ENCODE measurements at places on chromosomes 6 and 20. TPM values are rescaled to one million over a fixed set of nuclear protein-coding genes. Genes with fewer than 3 reads are reported as not detected.

GRCh38 chr6:125906158-125906998 lies 50.2 kb upstream of the HINT3 start:
- H3K36me3 ChIP-seq: no peaks in the 10 kb centered on the region
- no peaks in the 10 kb centered on the region for H3K27me3 ChIP-seq
- DNase-seq: peak; percentile 66
- H3K4me1 ChIP-seq: peaks cover 8% of the 10 kb centered on the region
- H3K27ac ChIP-seq: no peak overlapping the region
- H3K4me3 ChIP-seq: no peak overlapping the region

- H3K4me3 ChIP-seq: no peak overlapping the region
- no peaks in the 10 kb centered on the region for H3K27me3 ChIP-seq
- no peak for DNase-seq
- H3K4me1 ChIP-seq: peaks cover 6% of the 10 kb centered on the region
- no peaks in the 10 kb centered on the region for H3K36me3 ChIP-seq
- no peak overlapping the region for H3K27ac ChIP-seq
These were observed 30.9 kb upstream of the ERVFRD-1 start for GRCh38 chr6:11142296-11143027.

- H3K36me3 ChIP-seq: no peaks in the 10 kb centered on the region
- H3K4me3 ChIP-seq: no peak overlapping the region
- peaks cover 49% of the 10 kb centered on the region for H3K27me3 ChIP-seq
- no peak overlapping the region for H3K27ac ChIP-seq
- DNase-seq: no peak
These were observed 184.4 kb downstream of the GJA10 start for GRCh38 chr6:90078513-90079289.

DNA sequence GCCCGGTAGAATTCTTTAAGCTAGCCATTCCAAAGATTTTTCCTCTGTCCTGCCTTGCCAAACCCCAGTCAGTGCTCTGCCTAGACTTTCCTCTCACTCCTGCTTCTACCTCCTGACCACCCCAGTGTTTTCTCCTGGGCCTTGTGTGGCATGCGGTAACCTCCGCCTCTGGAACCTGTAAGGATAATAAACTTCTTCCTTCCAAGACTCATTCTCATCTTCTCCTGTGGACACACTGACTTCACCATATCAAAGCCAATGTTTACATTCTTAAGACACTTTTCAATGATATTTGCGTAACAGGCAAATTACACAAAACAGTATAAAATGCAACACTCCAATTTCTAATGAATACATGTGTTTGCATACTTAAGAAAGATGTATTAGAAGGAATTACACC lies 354.6 kb downstream of the RNF144B start:
- H3K36me3 ChIP-seq: no peaks in the 10 kb centered on the region
- peaks cover 3% of the 10 kb centered on the region for H3K4me1 ChIP-seq
- H3K27me3 ChIP-seq: no peaks in the 10 kb centered on the region
- peak overlapping the region; percentile 38 for H3K27ac ChIP-seq
- H3K4me3 ChIP-seq: no peak overlapping the region

- H3K4me3 ChIP-seq: no peak overlapping the region
- DNase-seq: no peak
- H3K27ac ChIP-seq: no peak overlapping the region
- no peaks in the 10 kb centered on the region for H3K27me3 ChIP-seq
- no peaks in the 10 kb centered on the region for H3K36me3 ChIP-seq
These were observed 92.8 kb upstream of the RNF217 start for GRCh38 chr6:124869416-124869815.

- no peak overlapping the region for H3K4me3 ChIP-seq
- no peaks in the 10 kb centered on the region for H3K4me1 ChIP-seq
These were observed 6.3 kb upstream of the FAM210B start for GRCh38 chr20:56352345-56353055.

DNA sequence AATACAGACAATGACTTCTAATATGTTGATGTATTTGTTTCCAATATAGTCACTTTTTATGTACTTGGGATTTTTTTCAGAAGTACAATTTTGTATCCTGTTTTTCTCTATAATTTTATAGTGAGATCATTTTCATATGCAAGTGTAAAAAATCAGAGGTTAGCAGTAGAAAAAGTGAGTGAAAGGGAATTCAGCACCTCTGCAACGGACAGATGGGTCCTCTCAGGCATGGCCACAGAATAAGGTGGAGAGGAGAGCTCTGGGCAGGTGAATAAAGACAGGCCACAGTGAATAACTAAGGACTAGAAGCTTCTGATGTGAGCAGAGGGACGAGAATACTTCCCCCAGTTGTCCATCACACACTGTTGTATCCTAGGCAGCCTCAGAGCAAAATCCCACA lies 210.1 kb upstream of the CNR1 start:
- no peaks in the 10 kb centered on the region for H3K27me3 ChIP-seq
- H3K4me1 ChIP-seq: peaks cover 4% of the 10 kb centered on the region
- H3K27ac ChIP-seq: no peak overlapping the region
- no peak for DNase-seq

Gene RIPOR3
- 19.1 TPM for total RNA-seq

Gene CCN5
- not detected for total RNA-seq

GRCh38 chr20:25987073-25987927 lies 290.6 kb upstream of the ZNF337 start:
- peak; percentile 54 for DNase-seq
- no peak overlapping the region for H3K27ac ChIP-seq
- H3K4me1 ChIP-seq: no peaks in the 10 kb centered on the region
- H3K27me3 ChIP-seq: no peaks in the 10 kb centered on the region
- H3K36me3 ChIP-seq: no peaks in the 10 kb centered on the region

Gene CAGE1
- 0.19 TPM for total RNA-seq

- no peak for DNase-seq
- no peaks in the 10 kb centered on the region for H3K27me3 ChIP-seq
- no peak overlapping the region for H3K4me3 ChIP-seq
- no peaks in the 10 kb centered on the region for H3K36me3 ChIP-seq
- no peak overlapping the region for H3K27ac ChIP-seq
These were observed 81.1 kb downstream of the ATP9A start for GRCh38 chr20:51687108-51687507.

DNA sequence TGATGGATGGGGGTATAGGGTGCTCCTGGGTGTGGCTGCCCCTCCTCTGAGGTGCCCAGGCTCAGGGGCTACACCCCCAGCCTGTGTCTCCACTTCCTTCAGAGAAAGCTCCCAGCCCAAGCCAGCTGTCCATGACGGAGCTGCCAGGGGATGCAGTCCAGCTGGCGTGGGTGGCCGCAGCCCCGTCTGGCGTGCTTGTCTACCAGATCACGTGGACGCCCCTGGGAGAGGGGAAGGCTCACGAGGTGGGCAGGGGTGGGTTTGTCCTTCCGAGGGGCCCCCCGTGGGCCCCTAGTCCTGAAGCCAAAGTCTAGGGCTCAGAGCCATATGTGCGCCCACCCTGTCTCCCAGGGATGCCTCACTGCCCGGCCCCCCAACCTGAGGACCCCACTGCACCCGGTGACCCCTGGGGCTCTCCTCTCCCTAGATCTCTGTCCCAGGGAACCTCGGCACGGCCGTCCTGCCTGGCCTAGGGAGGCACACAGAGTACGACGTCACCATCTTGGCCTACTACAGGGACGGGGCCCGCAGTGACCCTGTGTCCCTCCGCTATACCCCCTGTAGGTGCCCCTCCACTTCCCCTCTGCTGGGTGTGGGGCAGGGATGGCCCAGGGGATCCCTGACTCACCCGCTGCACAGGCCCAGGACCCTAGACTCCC lies 19.8 kb downstream of the COL20A1 start:
- H3K27ac ChIP-seq: no peak overlapping the region
- H3K4me1 ChIP-seq: no peaks in the 10 kb centered on the region
- no peaks in the 10 kb centered on the region for H3K36me3 ChIP-seq
- DNase-seq: no peak
- H3K4me3 ChIP-seq: no peak overlapping the region

DNA sequence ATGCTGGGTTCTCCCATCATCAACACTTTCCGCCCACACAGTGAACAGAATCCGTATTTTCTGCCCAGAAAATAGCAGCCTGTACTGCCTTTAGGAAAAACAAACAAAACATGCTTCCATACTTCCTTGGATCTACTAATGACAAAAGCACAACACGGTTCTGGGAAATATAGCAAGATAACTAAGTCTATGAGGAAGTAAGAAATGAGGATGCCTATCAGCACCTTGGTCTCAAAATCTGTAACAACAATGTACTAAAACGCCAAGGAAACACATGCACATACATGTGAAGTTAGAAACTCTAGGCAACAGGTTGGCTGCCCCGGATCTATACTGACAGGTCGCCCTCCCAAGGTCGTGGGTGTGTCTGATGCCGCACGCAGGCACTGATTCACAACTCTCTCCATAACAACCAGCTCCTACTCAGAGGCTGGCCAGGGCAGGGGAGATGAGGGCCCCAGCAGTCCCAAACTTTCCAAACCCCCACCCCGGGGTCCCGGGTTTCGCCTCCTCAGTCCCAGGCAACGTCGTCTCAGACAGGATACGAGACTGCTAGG lies 710 bp downstream of the BTBD9 start:
- H3K27me3 ChIP-seq: no peaks in the 10 kb centered on the region
- DNase-seq: no peak
- no peaks in the 10 kb centered on the region for H3K36me3 ChIP-seq

All from A673 (cell line).